Esophagus muscularis mucosa (tissue), 4 donors: ENCODE measurements at places on chromosomes 2 and 18. TPM values are rescaled to one million over a fixed set of nuclear protein-coding genes. Genes with fewer than 3 reads are reported as not detected.

The ATP6V1B1 gene
- 1.6 TPM for total RNA-seq

The SH3RF3 gene
- 13.0 TPM for total RNA-seq

The CDH2 gene
- total RNA-seq, result 14.0 TPM

The BOLL gene
- total RNA-seq, result not detected

The FIGN gene
- 5.8 TPM for total RNA-seq

The ZNF516 gene
- total RNA-seq, result 40.0 TPM

The LAPTM4A gene
- total RNA-seq, result 196 TPM

The INHBB gene
- total RNA-seq, result 9.8 TPM

The ZAP70 gene
- total RNA-seq, result 2.1 TPM

The TTR gene
- 0.33 TPM for total RNA-seq

The MEIS1 gene
- 119 TPM for total RNA-seq

The OXER1 gene
- total RNA-seq, result 0.58 TPM

DNA sequence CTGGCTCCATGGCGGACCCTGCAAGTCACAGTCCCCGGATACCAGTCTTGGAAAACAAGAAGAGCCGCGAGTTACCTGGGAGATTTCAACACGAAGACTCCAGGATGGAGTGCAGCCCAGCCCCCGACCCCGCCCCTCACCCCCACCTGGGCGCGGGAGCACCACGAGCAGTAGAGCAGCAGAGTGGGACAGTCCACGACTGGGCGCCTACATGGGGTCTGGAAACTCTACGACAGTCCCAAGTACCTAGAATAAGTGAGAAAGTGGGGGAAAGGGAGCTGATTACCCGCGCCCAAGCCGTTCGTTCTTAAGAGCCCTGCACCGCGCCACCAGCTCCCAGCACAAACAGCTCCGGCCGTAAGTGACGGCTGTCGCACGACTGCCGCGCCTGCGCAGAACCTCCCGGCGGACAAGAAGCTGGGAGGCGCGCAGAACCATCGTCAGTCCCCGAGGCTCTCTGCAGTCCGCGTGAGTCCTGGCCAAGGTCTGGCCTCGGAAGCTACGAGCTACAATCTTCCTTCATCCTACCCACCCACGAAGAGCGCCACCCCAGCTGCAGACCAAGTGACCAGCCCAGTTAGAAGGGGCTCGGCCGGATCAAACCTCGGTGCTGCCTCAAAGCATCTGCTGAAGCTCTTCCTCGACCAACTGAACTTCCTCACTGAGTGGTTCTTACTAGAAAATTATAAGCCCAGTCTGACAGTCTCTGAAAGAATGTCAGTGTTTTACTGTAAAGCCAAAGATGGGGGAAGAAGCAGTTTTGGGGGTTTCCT is at the start of gene DPY30:
Gene DPY30 (minus strand): TSS at position 359 of the 773 bp plus-strand sequence. CDS start 349 bp downstream, at position 10.
- peaks cover 3% of the 10 kb centered on the region for H3K36me3 ChIP-seq
- H3K27ac ChIP-seq, result peak within 1 kb of the TSS; percentile 77
- no peaks in the 10 kb centered on the region for H3K27me3 ChIP-seq
- peak; percentile 96 for DNase-seq
- peaks cover 16% of the 10 kb centered on the region for H3K4me1 ChIP-seq
- H3K4me3 ChIP-seq, result peak within 1 kb of the TSS; percentile 91

DNA sequence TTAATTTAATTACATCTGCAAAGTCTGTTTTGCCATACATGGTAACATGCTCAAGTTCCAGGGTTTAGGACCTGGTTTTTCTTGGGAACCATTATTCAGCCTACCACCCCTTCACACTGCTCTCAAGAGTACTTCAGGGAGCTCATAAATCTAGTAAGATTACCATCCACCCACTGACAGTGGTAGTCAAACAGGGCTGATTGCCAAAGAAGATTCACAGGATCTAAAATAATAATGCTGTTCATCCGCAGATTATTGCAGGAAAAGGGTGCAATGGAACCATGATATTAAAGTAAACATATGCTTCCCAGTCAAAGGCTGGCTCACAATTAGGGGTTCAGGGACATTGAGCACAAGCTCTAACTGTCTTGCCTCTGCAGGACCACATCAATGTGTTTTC is 148.0 kb upstream of the CYRIA start:
- DNase-seq, result no peak
- H3K27me3 ChIP-seq, result no peaks in the 10 kb centered on the region
- H3K36me3 ChIP-seq, result no peaks in the 10 kb centered on the region
- H3K4me1 ChIP-seq, result no peaks in the 10 kb centered on the region

GRCh38 chr2:217415316-217415715 is 555.5 kb upstream of the TNP1 start:
- no peaks in the 10 kb centered on the region for H3K27me3 ChIP-seq
- H3K4me1 ChIP-seq, result peaks cover 67% of the 10 kb centered on the region
- no peak overlapping the region for H3K27ac ChIP-seq

- H3K4me1 ChIP-seq, result peaks cover 62% of the 10 kb centered on the region
- H3K27me3 ChIP-seq, result no peaks in the 10 kb centered on the region
- DNase-seq, result peak; percentile 97
- H3K4me3 ChIP-seq, result peak overlapping the region; percentile 99
- H3K27ac ChIP-seq, result peak overlapping the region; percentile 98
These were observed 502 bp downstream of the TUBB6 start for GRCh38 chr18:12308386-12309100.

- H3K4me1 ChIP-seq, result no peaks in the 10 kb centered on the region
- no peaks in the 10 kb centered on the region for H3K27me3 ChIP-seq
- no peak overlapping the region for H3K27ac ChIP-seq
- no peak for DNase-seq
- no peaks in the 10 kb centered on the region for H3K36me3 ChIP-seq
- no peak overlapping the region for H3K4me3 ChIP-seq
These were observed 194.7 kb downstream of the BABAM2 start for GRCh38 chr2:28085201-28085600.

GRCh38 chr18:10379522-10379921 is 74.9 kb upstream of the APCDD1 start:
- H3K36me3 ChIP-seq, result no peaks in the 10 kb centered on the region
- H3K27me3 ChIP-seq, result no peaks in the 10 kb centered on the region
- no peaks in the 10 kb centered on the region for H3K4me1 ChIP-seq
- no peak for DNase-seq
- H3K27ac ChIP-seq, result no peak overlapping the region
- no peak overlapping the region for H3K4me3 ChIP-seq

GRCh38 chr2:63792530-63792929 is 49.2 kb upstream of the UGP2 start:
- no peaks in the 10 kb centered on the region for H3K4me1 ChIP-seq
- no peaks in the 10 kb centered on the region for H3K27me3 ChIP-seq
- no peaks in the 10 kb centered on the region for H3K36me3 ChIP-seq
- DNase-seq, result no peak

DNA sequence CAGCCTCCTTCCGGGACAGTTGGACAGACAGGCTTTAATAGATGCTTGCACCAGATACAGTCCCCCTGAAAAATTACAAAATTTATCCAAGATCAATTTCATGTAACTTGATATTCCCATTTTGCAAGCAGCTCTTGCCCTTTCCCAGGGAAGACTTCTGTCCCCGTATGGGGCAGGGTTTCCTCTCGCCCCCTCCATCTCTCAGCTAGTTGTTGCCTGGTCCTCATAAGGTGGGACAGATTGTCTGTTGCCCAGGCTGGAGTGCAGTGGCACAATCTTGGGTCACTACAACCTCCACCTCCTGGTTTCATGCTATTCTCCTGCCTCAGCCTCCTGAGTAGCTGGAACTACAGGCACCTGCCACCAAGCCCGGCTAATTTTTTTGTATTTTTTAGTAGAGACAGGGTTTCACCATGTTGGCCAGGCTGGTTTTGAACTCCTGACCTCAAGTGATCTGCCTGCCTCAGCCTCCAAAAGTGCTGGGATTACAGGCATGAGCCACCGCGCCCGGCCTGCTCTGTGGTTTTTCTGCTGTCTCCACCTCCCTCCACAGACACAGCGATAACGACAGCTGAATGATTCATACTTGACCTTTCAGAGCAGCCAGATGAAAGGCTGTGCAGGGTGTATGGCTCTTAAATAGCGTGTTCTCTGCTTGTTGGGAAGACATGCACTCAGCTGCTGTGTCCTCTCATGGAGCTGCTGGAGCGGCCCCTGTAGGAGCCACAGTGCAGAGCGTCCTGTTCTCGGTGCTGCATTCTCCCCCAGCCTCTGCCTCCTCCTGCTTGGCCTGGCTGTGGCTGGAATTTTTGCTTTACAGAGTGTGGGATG is 61.4 kb downstream of the TTC39C start:
- peaks cover 10% of the 10 kb centered on the region for H3K4me1 ChIP-seq
- H3K27ac ChIP-seq, result peak overlapping the region; percentile 71
- H3K27me3 ChIP-seq, result no peaks in the 10 kb centered on the region
- peak; percentile 93 for DNase-seq
- H3K36me3 ChIP-seq, result no peaks in the 10 kb centered on the region

DNA sequence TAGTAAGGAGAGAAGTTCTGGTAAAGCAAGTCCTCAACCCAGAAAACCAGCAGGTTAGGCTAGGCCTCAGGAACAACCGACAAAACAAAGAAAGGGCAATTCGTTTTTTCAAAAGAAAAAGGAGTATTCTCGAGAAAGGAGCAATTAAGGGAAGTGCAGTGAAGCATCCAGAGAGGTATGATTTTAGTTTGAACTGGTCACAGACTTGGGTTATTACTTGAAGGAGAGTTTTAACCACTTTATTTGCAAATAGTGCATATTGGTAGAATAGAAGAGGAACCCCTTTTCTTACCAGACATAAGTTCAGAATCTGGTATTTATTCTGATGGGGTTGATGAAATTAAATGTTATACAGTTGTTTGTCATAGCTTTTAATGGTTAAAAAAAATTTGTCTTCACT is 110.0 kb upstream of the GCFC2 start:
- H3K36me3 ChIP-seq, result no peaks in the 10 kb centered on the region
- H3K27ac ChIP-seq, result no peak overlapping the region
- DNase-seq, result no peak
- no peak overlapping the region for H3K4me3 ChIP-seq

DNA sequence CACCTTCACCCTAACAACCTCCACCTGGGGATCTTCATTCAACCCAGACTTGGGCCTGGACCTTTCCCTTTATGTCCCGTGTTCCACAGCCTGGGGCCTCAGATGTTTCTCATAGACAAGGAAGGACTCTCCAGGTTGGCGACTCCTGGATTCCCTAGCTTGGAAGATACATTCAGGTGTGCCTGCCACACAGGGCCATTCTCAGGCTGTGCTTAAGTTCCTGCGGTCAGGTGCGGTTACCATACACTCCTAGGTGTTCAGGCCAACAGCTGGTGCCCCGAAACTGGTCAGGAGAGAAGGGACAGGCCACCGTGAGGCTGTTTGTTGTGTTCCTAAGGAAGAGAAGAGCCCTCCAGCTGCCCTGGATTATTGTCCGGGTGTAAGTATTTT is 15.6 kb downstream of the SLC4A3 start:
- DNase-seq, result no peak
- no peaks in the 10 kb centered on the region for H3K27me3 ChIP-seq

GRCh38 chr2:186887107-186888090 is 38.4 kb upstream of the ZSWIM2 start:
- H3K4me3 ChIP-seq, result no peak overlapping the region
- H3K27me3 ChIP-seq, result no peaks in the 10 kb centered on the region
- H3K4me1 ChIP-seq, result peaks cover 22% of the 10 kb centered on the region
- peak overlapping the region; percentile 20 for H3K27ac ChIP-seq
- H3K36me3 ChIP-seq, result no peaks in the 10 kb centered on the region

DNA sequence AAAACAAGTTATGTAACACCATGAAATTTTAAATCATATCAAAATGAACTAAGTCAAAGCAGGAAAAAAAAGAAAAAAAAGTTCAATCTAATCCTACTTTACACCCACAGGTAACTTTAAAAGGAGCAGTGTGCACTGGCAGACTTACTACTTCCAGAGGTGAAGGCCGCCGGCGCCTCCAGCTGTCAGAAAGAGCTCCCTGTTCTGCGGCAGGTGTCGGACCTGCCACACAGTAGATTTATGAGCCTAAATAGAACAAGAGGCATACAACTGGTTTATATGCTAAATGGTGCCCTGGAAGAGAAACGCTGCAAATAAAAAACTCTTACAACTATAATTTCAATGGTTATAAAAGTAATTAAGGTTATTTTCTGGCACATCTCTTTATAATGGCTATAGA is 23.1 kb upstream of the PNO1 start:
- no peaks in the 10 kb centered on the region for H3K27me3 ChIP-seq
- no peak overlapping the region for H3K27ac ChIP-seq
- no peak for DNase-seq
- no peaks in the 10 kb centered on the region for H3K4me1 ChIP-seq

DNA sequence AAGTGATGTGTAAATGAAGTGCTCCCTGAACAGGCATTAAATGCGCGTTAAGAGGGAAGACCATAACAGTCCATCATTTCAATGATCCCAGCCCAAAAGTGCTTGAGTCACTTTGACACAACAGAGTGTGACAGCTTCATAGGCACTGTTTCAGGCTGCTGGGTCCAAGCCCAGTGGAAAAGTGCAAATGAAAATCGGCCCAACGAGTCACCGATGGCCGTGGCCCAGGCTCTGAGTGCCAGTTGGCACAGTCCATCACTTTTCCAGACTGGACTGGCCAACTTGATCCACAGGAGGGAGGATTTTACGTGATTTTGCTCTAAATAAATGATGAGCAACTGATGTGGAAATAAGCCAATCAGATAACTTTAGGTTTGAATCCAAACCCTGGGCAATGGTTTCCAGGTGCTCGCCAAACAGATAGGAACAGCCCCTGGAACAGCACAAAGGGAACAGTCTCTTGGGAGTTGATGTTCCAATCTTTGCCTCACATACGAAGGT is 114.0 kb downstream of the SP3 start:
- H3K4me3 ChIP-seq, result no peak overlapping the region
- no peak overlapping the region for H3K27ac ChIP-seq
- no peaks in the 10 kb centered on the region for H3K27me3 ChIP-seq
- peaks cover 6% of the 10 kb centered on the region for H3K4me1 ChIP-seq
- no peak for DNase-seq

- DNase-seq, result no peak
- H3K27me3 ChIP-seq, result no peaks in the 10 kb centered on the region
- no peak overlapping the region for H3K4me3 ChIP-seq
- no peak overlapping the region for H3K27ac ChIP-seq
These were observed 391.0 kb downstream of the TMX3 start for GRCh38 chr18:68323921-68324320.

DNA sequence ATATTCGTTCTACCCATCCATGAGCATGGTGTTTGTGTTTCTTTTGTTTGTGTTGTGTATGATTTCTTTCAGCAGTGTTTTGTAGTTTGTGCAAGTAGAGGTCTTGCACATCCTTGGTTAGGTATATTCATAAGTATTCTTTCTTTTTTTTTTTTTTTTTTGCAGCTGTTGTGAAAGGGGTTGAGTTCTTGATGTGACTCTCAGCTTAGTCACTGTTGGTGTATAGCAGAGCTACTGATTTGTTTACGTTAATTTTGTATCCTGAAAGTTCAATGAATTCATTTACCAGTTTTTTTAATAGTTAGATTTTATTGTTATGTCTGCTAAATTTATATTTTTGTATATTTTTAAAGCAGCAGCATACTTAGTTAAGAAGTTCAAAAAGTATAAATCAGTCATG is 834.4 kb upstream of the NRXN1 start:
- no peaks in the 10 kb centered on the region for H3K36me3 ChIP-seq
- no peak overlapping the region for H3K27ac ChIP-seq
- H3K4me1 ChIP-seq, result no peaks in the 10 kb centered on the region
- DNase-seq, result no peak

- H3K4me3 ChIP-seq, result peak overlapping the region; percentile 84
- DNase-seq, result no peak
- H3K27me3 ChIP-seq, result no peaks in the 10 kb centered on the region
- peaks cover 46% of the 10 kb centered on the region for H3K4me1 ChIP-seq
These were observed 598 bp upstream of the CEP68 start for GRCh38 chr2:65055422-65056214.

GRCh38 chr2:64692401-64692800 is 38.7 kb upstream of the SERTAD2 start:
- H3K36me3 ChIP-seq, result no peaks in the 10 kb centered on the region
- no peaks in the 10 kb centered on the region for H3K27me3 ChIP-seq
- no peak for DNase-seq
- H3K27ac ChIP-seq, result no peak overlapping the region
- no peak overlapping the region for H3K4me3 ChIP-seq
- peaks cover 4% of the 10 kb centered on the region for H3K4me1 ChIP-seq
